ENCODE measurements at places on chromosomes 1 and 21. TPM values are rescaled to one million over a fixed set of nuclear protein-coding genes. Genes with fewer than 3 reads are reported as not detected.

DTL gene
- 0.60 TPM for total RNA-seq

- no peak for DNase-seq
Measured at GRCh38 chr21:41316200-41317062, at the start of gene FAM3B. Gene FAM3B, plus strand, starts transcription at chr21:41316801. Its CDS starts 79 bp downstream, at chr21:41316880.

- DNase-seq: no peak
Measured at GRCh38 chr1:91490501-91490900, 10.2 kb upstream of the CDC7 start.

GRCh38 chr1:164675342-164675904 lies 116.4 kb downstream of the PBX1 start:
- DNase-seq: no peak

DNA sequence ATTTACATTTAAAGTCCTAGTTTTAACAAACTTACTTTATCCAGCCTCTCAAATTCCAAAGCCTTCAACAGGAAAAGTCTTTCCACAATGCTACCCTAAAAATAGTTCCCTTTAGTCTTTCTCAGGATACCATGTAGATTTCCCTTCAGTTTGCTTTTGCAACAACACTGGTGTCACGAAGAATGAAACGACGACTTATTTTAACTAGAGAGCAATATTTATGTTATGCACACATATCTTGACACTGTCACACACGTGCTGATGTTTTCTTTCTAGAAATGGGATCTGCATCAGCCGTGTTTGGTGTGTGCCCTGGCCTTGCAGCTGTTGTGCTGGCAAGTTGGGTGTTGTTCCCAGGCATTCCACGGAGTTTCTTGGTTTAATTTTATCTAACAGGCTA lies 75.5 kb downstream of the SIPA1L2 start:
- DNase-seq: no peak
